Pericardium fibroblast (primary cell): ENCODE measurements at places on chromosomes 6 and 20. TPM values are rescaled to one million over a fixed set of nuclear protein-coding genes. Genes with fewer than 3 reads are reported as not detected.

The HSPA12B gene
- total RNA-seq, result 3.2 and 5.0 TPM in 2 replicates

The LGSN gene
- total RNA-seq, result 0.09 and 0.93 TPM in 2 replicates

The SEL1L2 gene
- total RNA-seq, result not detected in 2 replicates

The NHSL1 gene
- 16.5 and 19.7 TPM in 2 replicates for total RNA-seq

The SCRT2 gene
- not detected in 2 replicates for total RNA-seq

The SNX9 gene
- 34.8 and 36.5 TPM in 2 replicates for total RNA-seq

The PPP1R3G gene
- 4.0 TPM in 2 replicates for total RNA-seq

The CAGE1 gene
- not detected in 2 replicates for total RNA-seq

The OXT gene
- not detected in 2 replicates for total RNA-seq

The CDSN gene
- total RNA-seq, result not detected in 2 replicates

The RTN4IP1 gene
- 2.8 and 3.6 TPM in 2 replicates for total RNA-seq

The RUNX2 gene
- total RNA-seq, result 2.1 and 6.3 TPM in 2 replicates

The RAB32 gene
- total RNA-seq, result 95.8 and 133 TPM in 2 replicates

The BMP6 gene
- 2.3 and 17.0 TPM in 2 replicates for total RNA-seq

The ULBP2 gene
- 0.94 and 4.8 TPM in 2 replicates for total RNA-seq

The GMPR gene
- 3.7 and 34.8 TPM in 2 replicates for total RNA-seq
